ENCODE measurements at places on chromosomes 3 and 15.

DNA sequence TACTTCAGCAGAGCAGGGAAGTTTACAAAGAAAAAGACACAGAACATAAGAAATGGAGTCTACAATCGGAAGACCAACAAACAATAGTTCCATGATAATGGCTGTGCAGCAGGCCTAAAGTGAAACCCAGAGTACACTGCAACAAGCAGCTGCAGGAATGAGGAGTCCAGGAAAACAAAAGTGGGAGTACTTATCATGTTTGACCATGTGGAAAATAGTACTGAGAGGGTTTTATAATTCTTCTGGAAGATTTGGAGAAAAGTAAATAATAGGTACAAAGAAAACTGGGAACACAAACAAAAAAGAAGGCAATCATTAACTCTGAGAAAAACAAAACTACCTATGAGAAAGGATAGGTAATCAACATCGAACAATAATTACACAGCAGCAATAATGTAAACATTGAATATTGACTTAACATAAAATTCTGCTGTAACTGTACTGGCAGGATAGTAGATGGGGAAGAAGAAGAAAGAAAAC, 87.5 kb downstream of the NEK10 start:
- no peak for DNase-seq

- no peak for DNase-seq
Observed at GRCh38 chr3:43319794-43320193, 33.5 kb downstream of the SNRK start.

GRCh38 chr3:49916686-49917085, 12.9 kb downstream of the MON1A start:
- DNase-seq = no peak

DNA sequence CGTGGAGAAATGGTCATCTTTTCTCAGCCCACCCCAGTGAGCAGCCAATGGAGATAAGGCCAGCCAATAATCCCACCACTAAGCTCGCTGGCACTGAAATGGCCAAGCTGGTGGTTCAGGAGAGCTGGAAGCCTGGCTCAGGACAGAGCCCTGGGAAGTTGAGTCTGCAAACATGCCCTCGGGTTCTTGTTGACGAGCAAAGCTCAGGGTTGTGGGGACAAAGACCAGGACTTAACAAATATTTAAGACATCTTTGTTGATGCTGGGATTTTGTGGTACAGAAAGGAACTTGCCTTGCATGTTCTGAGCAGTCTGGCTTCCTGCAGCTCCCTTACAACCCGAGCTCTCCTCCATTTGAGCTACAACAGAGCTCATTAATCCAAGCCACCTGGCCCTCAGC, 4.4 kb downstream of the FAH start:
- no peak for DNase-seq

DNA sequence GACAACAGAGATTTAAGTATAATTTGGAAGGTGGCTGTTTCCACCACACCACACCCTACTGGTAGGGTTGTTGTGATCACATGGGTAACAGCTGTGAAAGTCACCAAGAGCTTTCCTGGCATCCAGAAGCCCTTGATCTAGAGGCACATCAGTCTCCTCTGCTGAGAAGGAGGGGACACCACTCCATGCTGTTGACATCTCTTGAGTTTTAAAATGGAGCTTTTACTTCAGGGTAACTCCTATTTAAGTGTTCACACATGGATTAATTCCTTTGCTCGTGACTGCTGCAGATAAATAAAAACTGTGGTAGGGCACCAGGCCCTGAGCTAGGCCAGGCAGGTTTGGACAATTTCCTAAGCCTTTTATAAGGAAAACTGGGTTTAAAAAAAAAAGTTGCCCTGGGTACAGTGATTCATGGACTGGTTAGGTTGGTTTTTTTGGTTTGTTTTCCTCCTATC, 7.5 kb downstream of the EXOSC7 start:
- DNase-seq = no peak

DNA sequence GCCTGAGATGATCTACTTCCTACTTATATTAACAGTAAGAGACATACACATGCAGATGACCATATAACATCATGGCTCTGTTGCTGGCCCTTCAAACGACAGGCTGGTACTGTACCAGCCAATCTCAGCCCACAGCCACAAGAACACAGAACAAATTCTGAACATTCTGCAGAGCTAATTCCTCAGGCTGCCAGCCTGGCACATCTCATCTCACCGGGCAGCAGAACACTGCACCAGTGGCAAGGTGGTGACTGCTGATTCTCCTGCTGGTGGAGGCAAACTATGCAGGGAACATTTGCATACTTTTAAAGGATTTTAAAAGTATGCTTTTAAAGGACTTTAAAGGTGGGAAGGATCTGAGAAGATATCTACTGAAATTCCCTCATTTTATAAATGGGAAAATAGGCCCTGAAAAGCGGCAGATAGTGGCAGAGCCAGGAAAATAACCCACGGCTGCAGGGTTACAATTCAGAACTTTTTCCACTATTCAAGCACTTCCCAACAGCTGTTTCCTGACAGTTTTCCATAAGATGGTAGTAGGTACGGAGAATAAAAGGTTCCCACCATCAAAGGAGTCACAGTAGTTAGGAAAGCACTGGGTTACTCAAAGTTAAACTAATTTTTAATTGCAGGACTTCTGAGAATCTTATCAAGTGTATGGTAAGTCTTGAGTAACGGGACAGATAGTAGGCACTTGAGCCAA, 37.3 kb downstream of the SUMF1 start:
- no peak for DNase-seq

DNA sequence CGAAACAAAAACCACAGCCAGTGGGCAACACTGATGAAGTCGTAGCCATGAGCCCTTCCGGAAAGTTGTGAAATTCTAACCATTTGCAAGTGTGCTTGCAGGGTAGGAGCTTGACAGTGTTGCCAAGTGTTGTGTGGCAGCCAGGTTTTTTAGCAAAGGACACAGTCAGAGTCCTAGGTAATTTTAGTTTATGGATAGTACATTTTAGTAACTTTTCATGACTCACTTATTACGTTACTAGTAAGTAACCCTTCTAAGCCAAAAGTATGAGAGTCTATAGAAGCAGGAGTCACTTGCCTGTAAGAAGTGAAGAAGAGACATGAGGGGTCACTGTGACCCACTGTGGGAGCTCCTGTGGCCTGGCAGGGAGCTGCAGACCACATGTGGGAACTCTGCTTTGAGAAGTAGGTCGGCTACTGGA, 54.8 kb upstream of the ADPGK start:
- DNase-seq = no peak

- no peak for DNase-seq
Observed at GRCh38 chr15:94383706-94384105, 152.3 kb downstream of the MCTP2 start.

DNA sequence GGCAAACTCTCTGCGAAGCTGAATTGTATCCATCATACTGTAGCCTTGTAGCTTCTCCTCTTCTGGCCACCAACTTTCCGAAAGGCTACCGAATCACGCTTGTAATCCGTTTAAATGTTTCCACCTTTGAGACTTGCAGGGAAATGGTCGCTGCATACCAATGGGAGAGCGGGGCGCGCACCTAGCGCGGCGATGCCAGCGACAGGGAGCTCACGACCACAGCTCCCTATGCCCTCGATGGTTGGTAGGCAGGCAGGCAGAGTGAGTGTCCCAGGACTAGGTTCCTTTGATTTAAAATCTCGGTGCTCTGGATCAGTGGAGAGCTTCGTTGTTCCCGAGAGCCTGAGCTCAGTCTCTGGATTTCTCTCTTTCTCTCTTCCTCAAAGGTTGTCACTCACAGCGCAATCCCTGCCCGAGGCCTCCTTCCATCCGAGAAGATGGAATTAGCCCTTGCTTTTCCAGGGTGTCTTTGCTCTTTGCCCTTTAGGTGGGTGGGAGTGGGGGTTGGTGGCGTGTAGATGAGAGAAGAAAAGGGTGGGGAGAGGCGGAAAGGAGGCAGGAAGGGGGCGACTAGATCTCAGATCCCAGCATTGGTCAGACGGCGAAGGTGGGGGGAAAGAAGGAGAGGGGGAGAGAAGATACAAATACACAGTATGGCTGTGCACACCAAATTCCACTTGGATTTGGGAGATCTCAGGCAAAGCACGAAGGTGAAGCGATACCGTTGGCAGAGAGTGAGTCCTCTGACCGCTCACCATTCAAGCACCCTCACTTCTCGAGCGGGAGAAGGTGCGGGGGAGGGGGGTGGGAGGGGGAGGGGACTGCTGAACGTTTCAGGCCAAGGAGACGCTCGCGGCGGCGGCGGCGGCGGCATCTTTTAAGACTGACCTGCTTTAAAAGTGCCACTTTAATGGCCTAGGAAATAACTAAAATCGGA, at the start of gene SLITRK3:
Gene SLITRK3 (minus strand): TSS at position 745 of the 937 bp plus-strand sequence. CDS start 5,554 bp downstream, outside the sequence.
- no peak for DNase-seq

GRCh38 chr3:110327870-110328269, 743.7 kb upstream of the NECTIN3 start:
- no peak for DNase-seq

DNA sequence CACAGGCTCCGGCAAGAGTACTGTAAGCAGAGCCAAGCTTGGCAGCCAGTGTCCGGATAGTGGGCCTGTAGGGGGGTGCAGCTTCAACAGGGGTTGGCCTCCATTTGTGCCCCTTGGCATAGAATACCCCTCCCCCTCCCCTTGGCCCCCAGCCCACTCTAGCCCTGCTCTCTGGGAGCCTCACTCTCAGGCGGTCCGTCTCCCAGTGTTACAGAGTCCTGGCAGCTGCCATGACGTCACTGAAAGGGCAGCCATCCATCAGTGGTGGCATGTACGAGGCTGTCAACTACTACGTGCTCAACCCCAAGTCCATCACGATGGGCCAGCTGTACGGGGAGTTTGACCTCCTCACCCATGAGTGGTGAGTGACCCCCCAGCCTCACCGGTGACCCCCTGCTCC, 50.4 kb downstream of the DNAH1 start:
- no peak for DNase-seq

GRCh38 chr15:57198131-57198530, 178.2 kb upstream of the CGNL1 start:
- no peak for DNase-seq

DNA sequence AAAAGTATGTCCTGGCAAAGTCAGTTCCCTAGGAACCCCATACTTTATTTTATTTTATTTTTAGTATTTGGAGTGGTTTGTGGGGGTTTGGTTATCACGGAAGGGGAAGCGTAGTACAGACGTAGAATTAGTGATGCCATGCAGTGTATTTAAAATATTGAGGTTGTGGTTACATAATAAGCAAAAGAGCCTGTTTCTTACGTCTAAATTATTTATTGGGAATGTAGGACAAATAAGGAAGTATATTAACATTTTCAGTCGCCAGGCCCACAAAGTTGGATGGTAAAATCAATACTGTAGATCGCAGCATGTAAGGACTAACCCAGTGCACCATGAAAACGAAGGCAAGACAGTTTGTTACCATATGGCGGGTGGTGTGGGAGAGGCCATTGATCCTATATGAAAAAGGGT, 558 bp downstream of the DTWD1 start:
- DNase-seq = no peak

DNA sequence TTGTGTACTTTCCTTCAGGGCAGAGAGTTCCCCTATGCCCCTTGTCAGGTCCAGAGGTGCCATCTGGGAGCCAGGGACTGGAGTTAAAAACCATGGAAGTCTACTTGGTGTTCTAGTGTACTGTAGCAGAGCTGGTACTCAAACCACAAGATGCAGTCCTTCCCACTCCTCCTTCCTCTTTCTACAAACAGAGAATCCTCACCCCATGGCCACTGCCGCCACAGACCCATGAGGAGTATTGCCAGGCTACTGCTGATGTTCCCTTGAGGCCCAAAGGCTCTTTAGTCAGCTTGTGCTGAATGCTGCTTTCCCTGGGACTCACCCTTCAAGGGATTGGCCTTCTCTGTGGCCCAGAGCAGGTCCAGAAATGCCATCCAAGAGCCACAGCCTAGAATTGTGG, 229.2 kb upstream of the ZPLD1 start:
- no peak for DNase-seq

GRCh38 chr3:113262304-113262665, 50.9 kb downstream of the BOC start:
- DNase-seq = no peak

- no peak for DNase-seq
Observed at GRCh38 chr3:49966233-49966942, 26.4 kb downstream of the RBM6 start.

DNA sequence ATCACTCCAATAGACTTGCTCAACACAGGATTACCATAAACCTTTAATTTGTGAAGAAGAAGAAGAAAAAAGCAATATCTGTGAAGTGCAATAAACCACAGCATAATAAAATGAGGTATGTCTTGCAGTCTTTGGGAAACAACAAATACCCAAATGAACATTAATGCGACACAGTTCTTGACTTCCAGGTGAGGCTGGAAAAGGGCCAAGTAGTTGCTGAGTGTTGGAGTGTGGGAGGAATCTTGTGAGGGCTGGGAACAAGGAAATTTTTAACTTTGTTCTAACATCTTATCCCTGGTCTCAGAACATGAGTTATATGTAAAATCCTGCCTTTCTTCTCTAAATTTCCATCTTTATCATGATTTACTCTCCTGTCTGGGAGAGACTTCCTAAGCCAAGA, 206.5 kb downstream of the DTWD1 start:
- no peak for DNase-seq

DNA sequence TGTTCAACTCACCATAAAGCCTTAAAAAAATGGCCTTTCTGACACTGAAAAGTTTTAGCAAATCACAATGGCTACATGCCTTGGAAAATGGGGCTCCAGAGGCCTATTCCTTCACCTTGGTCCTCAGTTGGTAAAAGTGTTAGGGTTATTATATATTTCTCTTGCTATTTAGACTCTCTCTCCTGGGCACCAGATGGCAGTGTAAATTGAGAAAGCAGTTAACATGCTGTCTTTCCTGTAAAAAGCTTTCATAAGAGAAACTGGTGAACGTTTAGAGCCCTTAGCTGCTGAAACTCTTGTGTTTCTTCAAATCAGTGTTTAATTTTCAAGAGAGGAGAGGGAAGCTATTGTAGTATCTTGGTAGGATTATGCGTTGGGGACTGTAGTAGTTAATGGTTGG, 89.9 kb downstream of the LRTM1 start:
- no peak for DNase-seq

DNA sequence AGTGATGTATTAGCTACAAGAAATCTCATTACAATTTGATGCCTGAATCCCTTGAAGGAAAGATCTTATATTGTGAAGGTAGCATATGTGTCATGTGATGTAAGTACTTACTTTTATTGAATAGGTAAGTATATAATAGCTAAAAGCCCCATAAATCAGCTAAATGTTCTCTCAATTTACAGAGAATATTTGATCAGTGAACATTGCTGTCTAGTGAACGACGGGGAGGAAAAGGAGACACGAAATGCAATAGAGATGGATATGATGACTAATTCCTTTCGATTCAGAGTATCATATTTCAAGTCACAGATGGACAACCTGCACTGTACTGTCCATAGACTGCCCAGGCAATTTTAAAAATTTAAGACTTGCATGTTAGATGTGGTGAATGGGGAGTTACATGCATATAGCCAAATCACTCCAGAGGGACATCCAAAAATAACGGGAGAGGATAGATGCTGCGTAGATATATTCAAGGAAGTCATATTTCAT, 462.1 kb upstream of the CDIN1 start:
- no peak for DNase-seq

- no peak for DNase-seq
Observed at GRCh38 chr3:25088284-25088683, 339.8 kb upstream of the RARB start.

All from activated T-helper 1 cell treated with anti-CD3 and anti-CD28 coated beads, Interleukin-2, amount 50 U/mL, for 16 hours (primary cell).